Hindlimb muscle (tissue), 1 donor: ENCODE measurements at places on chromosomes 2 and 18.

DNA sequence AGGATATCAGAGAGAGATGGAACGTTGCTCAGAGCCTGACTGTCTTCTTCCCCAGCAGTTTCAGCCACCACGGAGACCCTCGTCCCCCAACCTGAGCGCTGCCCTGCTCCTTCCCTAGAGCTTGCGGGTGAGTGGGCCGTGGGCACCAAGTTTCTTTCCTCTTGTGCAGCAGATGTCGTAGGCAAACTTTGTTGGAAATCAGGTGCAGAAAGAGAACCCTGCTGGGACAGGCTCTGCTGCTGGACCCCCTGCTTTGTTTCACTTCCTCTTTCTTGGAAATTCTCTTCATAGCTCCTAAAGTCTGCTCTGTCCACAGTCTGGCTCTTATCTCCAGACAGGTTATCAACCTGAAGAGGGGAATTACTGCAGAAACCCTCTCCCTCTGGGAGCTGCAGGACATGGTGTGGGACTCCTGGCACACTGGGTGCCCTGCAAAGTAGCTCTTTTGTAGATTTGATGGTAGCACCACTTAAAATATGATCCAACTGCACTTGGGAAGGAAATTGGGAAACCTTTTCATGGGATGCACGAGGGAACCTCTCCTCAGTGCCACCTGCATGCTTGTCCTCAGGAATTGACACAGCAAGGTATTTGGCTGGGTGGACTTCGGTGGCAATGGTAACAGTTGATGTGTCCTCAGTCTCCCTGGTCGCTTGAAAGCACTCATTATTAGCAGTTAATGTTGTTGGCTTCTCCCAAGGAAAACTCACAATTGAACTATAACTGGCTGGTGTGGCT, 92.2 kb downstream of the ALPK2 start:
- no peak for DNase-seq

GRCh38 chr2:241133436-241133820, 15.8 kb downstream of the PASK start:
- DNase-seq, result no peak

GRCh38 chr2:37421686-37422085, 77.3 kb downstream of the QPCT start:
- DNase-seq, result no peak

- no peak for DNase-seq
These were observed 2.7 kb upstream of the TMBIM1 start for GRCh38 chr2:218295029-218295428.

DNA sequence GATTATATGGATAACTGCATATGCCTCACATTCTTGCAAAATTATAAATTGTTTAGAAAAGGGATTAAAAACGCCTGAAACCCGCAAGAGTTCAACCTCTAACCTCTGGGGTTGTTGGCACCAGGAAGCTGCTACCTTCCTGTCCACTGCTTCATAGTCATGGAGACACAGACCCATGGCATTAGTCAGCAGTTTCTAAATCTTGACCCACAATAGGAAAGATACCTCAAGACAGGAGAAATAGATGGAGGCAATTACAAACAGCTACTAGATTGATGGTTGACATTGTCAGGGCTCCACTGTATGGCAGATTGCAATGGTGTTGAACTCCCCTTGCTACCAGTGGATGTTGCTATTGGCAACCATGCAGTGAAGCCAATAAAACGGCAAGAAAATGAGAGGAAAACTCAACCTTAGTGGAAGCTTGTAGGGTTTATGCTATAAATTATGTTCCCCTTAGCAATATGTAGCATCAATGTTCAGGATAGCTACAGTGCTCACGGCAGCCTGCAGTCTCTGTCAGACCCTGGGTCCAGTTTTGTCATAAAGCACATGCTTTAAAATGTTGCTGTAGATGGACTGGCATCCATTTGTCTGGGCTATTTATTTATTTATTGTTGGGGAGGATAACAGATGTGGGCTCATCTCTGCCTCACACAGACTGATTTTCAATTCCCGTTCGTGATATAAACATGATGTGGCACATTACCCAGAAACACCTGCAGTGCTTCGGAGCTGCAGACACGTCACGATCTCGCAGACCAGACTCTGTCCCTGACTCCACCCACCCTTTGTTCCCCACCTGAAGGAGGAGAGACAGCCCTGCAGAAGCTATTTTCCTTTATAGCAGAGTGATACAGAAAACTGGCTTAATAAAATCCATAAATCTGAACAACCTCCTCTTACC, 233.4 kb downstream of the AGPS start:
- DNase-seq, result no peak

DNA sequence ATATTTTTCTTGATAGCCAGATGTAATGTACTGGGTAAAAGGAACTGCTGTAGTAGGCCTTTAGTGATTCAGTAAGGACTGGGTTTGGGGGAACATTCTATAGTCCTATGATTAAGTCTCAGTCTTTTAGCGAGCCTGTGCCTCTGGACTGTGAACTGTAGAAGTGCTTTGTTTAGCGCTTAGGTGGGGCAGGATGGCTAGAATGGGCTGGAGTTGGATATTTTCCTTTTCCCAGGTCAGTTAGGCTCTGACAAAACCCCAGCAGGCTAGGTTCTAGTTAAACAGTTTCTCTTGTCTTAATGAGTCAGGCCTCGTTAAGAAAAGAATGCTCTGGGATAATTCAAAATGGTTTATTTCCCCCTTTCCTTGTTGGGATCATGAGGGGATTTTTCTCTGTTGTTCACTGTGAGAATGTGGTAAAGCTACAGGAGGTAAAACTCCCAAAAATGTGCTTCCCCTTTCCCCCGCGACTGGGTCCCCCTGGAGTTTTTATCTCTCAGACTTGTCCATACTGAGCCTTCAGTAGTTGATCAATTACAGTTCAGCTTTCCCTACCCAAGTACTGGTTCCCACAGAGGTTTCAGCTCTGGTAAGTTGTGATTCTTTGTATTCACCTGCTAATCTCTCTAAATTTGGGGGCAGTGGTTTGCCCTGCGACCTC, 31.5 kb downstream of the EHBP1 start:
- no peak for DNase-seq

DNA sequence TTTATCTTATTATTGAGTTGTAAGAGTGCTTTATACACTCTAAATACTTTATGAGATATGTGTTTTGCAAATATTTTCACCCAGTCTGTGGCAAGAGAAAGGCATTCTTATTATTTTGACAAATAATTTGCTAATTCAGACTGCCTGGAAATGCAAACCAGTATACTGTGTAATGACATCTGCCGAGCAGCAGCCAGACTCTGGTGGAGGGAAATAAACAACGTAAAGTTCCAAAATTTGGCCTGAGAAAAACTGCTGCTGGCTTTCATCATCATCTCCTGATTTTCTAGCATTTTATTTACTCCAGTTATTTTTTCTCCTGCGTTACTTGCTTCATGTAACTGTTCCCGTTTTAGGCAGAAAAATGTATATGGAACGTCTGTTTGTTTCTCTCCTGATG, 161.6 kb downstream of the RNF152 start:
- no peak for DNase-seq

- DNase-seq, result no peak
These were observed 221.3 kb upstream of the RAB6C start for GRCh38 chr2:129757915-129758783.

DNA sequence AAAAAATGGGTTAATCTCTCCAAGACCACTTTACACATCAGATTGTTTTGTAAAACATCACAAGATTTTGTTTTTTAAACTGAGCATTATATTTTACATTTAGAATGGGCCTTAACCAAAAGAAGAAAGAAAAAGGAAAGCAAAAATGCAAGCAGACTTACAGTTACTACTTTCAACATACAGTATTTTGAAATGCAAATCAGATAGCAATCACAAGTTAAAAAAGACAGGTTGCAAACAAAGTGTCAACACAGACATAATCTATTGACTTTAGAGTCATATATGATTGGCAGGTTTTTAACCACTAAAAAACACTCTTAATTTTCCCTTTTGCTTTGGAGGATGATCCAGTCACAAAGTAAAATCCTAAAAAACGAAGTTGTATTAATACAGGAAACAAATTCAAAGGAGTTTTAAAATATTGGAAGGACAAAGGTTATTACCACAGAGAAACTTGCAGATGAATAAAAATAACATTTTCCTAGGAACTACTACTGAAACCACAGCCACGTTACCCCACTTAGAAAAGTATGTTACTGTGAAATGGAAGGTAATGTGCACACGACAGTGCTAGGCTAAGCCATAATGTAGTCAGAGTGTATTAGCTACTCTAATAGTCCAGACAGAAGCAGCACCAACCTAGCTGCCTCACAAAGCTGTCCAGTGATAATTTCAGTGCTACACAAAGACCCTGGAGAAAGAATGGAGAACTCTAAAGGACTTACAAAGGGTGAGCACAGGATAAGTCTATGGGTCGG, 22.9 kb downstream of the DARS1 start:
- no peak for DNase-seq

GRCh38 chr2:79580175-79580574, 67.3 kb downstream of the CTNNA2 start:
- DNase-seq, result no peak

DNA sequence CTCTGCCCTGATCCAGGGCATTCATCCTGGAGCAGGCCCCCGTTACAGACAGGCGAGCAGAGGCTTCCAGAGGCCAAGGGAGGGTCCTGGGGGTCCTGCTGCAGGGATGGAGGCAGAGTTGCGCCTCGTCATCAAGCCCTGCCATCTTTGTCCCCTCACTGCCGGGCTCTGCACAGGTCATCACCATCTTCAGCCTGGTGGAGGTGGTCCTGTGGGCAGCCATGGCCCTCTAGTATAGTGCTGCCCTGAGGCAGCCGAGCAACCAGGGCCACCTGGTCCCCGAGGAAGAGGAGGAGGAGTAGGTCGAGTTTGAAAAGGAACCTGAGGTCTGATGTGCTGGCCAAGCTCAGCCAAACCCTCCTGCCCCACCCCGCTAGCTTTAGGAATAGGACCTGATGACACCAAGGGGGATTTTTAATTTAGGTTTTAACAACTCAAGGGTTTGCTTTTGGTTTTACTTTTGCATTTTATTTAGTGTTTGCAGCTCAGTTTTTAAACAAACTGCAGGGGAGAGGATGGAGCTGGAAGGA, 8.8 kb upstream of the ALPI start:
- DNase-seq, result no peak

DNA sequence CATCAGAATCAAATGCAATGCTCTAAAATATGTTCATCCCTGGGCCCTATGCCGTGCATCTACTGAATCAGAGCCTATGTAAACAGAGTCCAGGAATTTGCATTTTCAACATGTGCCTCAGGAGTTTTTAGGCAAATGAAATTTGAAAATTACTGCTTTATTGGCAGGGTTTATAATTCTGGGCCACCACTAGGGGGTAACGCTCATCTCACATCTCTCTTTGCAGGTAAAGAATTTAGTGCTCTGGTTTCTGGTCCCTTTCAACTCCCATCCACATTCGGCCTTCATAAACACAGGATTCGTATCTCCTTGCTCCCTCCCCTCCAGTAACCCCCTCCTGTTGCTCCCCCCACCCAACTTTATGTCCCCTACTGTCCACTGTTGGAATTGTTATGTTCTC, 49.3 kb downstream of the LYPD6B start:
- DNase-seq, result no peak

DNA sequence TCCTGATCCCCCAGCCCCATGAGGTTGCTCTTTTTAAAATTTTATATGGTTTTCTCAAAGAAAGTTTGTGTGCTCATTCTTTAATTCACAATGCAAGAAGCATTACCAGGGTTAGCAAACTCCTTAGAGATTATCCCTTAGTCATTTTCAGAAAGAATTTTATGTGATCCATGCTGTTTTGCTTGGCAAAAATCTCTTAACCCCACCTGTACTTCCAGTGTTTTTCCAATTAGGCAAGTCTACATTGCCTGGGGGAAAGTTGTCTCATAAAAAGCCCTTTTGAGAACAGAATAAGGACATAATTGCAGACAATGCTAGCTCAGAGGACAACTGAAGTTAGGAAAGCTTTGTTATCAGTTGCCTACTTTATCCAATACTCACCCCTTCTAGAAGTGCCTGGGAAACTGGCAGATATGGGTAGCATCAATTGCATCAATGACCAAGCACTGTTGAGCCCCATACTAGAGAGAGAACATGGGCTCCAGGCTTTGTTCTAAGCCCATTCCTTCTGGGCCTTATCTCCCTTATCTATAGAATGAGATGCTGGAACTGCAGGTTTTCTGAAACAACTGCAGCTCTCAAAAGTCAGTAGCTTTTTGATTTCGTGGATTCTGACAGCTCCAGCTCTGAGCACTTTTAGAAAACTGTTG, 265.9 kb upstream of the SPHKAP start:
- DNase-seq, result no peak

DNA sequence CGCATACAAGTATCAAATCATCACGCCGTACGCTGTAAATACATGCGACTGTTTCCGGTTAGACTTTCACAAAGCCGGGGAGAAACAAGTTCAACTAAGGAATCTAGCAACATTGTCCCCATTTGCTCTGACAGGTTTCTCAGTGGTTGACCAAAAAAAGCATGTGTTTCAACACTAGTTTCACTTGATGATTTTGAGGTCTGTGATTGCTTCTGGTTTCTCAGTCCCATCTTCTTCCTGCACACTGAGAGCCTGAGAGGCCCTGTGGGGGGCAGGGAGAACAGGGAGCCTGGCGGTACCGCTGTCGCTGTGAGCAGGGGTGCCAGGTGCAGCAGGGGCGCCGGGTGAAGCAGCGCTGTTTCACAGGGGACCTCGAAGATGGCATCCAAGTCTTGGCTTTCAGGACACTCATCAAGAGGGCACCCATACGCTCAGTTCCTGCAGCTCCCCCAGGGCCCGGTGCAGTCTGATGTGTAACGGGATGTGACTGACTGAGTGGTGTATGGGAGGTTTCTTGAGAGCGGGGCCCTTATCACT, 270.9 kb downstream of the TWIST2 start:
- no peak for DNase-seq

- no peak for DNase-seq
These were observed 59.4 kb downstream of the CERS6 start for GRCh38 chr2:168515502-168515901.

- no peak for DNase-seq
These were observed 88.2 kb downstream of the LRATD1 start for GRCh38 chr2:14720739-14721138.

GRCh38 chr2:11203480-11203879, 48.2 kb downstream of the SLC66A3 start:
- DNase-seq, result no peak

GRCh38 chr18:36333414-36333813, 35.9 kb downstream of the FHOD3 start:
- DNase-seq, result no peak

- peak; percentile 61 for DNase-seq
These were observed 235.7 kb downstream of the CDCA7 start for GRCh38 chr2:173590276-173590861.

GRCh38 chr2:142840436-142840835, 37.0 kb upstream of the KYNU start:
- no peak for DNase-seq

- DNase-seq, result no peak
These were observed 63.0 kb upstream of the GLI2 start for GRCh38 chr2:120672526-120673204.

GRCh38 chr18:50507120-50507590, 52.7 kb upstream of the MAPK4 start:
- DNase-seq, result no peak
